Stimulated activated CD4-positive, alpha-beta T cell treated with anti-CD3 and anti-CD28 coated beads, Interleukin-12 subunit alpha, Interleukin-12 subunit beta, amount 100 ng/mL, for 24 hours (primary cell): ENCODE measurements at places on chromosomes 16 and 17.

DNA sequence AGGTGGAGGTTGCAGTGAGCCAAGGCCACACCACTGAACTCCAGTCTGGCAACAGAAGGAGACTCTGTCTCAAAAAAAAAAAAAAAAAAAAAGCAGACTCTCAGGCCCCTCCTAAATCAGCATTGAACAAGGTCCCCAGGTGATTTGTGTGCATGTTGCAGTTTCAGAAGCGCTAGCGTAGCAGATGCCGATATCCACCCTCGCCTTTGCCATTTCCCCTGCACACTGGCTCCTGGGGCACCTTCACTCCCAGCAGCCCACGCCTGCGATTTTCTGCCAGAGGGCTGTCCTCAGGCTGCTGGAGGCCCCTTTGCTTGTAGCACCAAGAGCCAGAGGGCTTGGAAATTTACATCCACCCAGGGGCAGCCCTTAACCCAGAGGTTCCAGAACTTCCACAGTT is 95.6 kb downstream of the WSCD1 start:
- no peak for DNase-seq

DNA sequence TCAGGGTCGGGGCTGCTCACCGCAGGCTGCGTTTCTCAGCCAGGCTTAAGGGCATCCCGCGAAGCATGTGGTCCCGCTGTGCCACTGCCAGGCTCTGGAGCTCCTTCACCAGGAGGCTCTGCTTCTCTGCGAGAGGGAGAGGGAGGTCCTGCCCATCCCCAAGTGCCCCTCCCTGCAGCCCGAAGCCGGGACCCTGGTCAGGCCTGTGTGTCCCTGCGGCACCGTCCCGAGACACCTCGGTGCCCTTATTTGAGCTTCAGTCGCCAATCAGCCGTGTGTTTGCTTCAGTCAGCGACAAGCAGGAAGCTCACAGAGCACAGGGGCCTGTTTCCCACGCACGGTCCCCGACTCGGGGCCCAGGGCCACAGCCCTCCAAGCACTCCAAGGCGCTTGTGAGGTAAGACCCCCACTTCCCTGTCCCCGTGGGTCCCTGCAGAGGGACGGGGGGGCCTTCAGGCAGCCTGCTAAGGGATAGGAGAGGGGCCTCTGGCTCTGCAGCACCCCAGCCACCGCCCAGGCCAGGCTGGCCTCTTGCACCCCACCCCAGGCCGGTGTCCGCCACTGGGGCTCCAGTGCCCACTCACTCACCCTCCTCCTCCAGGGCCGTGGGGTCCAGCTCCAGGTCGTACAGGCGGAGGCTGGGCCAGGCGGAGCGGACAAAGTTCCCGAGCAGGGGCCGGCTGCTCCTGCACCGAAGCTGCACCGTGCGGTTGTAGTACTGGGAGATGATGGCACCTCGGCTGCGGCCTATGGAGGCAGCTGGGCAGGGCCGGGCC is 3.2 kb downstream of the TMC6 start:
- DNase-seq: no peak

DNA sequence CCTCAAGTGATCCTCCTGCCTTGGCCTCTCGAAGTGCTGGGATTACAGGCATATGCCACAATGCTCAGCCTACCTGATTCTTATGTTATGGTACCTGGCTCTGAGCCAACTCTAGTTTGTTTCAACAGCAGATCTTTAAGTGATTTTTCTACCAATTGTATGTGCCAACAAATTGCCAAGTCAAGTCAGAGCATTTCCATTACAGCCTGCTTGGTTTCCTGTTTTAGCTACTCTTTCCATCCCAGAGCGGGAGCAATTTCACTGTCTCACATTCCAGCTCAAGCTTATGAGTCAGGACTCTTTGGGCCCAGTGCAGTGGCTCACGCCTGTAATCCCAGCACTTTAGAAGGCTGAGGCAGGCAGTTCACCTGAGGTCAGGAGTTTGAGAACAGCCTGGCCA is 30.8 kb upstream of the RBBP6 start:
- no peak for DNase-seq

GRCh38 chr16:51062039-51062438 is 89.0 kb downstream of the SALL1 start:
- DNase-seq: no peak

DNA sequence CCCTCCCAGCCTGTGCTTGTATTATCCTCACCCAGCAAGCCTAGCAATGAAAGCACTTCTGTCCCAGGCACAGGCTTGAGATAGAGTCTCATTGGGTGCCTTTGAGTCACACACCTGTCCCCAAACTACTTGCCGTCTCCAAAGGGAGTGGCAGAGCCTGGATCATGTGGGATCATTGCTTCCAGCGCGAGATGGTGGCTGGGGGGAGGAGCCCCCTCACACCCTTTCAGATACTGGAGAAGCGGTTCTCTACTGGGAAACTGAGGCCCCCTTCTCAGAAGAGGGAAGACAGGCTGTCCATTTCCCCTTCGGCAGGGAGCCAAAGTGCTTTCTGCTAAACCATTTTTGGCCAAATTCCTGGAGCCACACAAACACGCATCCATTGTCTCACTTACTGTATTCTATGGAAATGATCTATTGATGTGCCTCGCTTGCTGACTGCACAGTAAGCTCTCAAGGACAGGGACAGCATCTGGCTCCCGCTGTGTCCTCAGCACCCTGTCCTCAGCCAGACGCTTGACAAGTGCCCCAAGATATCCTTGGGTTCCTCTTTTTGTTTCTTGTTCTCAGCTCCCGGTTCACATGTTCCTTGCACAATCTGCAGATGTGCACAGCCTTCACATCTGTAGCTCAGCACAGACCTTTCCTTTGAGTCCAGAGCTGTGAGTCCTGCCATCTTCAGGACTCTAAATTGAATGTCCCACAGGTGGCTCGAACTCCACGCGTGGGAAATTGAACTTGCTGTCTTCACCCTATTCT is 26.0 kb upstream of the DLX3 start:
- no peak for DNase-seq

- DNase-seq: no peak
Observed at GRCh38 chr16:50460538-50461399, 87.4 kb upstream of the NKD1 start.

- DNase-seq: no peak
Observed at GRCh38 chr16:75733305-75734211, 7.3 kb upstream of the CPHXL start.

DNA sequence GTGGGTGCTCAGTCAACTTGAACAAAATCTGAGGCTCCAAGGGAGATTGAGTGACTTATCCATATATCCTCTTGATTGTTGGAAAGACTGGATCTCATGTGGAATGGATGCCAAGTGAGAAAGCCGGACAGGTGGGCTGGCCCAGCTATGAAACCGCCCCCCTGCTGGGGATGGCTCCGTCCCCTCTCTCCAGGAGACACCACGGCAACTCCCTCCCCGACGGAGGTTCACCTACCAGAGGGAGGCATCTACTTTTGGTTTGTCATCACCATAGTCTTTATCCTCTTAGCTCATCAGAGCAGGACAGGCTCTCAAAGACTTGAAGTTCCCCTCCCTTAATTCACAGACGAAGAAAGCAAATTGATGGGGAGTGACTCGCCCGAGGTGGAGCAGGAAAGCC is 1.8 kb upstream of the ALG1 start:
- DNase-seq: no peak

DNA sequence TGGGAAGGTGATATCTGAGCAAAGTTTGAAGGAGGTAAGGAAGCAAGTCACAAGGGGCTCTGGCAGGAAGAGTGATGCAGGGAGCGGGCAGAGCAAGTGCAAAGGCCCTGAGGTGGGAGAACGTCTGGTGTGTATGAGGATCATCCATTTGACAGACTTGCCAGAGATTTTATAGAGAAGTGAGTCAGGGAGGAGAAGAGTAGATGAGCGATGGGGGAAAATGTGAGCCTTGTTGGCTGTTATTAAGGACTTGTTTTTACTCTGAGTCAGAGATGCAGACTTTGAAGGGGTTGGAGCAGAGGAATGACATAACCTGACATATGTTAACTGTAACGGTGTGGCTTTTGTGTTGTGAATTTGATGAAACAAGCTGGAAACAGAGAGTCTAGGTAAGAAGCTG is 3.5 kb upstream of the CLEC10A start:
- DNase-seq: no peak

DNA sequence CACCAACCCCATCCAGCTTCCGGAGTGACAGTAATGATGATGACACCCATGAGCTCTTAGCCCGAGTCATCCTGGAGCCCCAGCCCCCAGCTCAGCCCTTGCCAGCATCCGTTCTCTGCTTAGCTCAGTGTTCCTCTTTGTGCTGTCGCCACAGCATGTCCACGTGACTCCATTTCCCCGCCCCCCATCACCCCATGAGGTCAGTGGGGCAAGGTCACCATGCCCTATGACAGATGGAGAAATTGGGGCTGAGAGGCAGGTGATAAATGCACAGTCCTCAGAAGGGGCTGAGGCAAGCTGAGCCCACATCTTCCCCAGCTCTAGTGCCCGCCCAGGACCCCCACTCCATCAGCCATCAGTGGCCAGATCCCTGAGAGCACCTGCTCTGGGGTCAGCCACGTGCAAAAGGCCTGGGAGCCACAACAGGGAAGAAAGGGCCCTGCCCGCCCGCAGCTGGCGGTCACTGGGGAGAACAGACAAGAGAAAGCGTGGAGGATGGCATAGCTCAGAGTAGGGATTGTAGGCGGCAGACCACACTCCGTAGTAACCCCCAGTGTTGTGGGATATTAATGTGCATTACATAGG is 17.1 kb downstream of the ITGB4 start:
- DNase-seq: no peak

DNA sequence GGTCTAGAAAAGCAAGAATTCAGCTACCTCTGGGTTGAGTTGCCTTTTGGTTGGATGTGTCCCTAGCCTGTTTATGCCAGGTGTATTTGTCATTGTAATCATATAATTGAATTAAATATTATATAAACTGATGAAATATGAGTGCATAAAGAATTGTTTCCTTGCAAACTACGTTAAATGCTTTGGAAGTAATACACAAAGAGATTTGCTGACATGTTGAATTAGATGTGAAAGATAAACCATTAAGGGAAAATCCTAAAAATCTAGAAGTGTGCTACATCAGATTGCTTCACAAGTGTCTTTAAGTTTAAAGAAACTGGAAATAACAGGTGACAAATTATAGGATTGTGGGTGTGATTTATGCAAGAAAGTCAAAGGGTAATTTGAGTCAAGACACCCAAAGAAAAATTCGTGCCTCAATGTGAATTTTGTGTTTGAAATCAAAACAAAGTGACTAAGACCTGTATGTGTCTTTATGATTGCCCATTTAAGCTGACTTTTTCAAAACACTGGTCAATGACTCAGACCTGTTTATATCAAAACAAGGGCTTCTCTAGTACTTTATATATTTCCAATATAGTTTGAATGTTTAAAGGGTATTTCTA is 5.1 kb upstream of the PYY start:
- DNase-seq: no peak

DNA sequence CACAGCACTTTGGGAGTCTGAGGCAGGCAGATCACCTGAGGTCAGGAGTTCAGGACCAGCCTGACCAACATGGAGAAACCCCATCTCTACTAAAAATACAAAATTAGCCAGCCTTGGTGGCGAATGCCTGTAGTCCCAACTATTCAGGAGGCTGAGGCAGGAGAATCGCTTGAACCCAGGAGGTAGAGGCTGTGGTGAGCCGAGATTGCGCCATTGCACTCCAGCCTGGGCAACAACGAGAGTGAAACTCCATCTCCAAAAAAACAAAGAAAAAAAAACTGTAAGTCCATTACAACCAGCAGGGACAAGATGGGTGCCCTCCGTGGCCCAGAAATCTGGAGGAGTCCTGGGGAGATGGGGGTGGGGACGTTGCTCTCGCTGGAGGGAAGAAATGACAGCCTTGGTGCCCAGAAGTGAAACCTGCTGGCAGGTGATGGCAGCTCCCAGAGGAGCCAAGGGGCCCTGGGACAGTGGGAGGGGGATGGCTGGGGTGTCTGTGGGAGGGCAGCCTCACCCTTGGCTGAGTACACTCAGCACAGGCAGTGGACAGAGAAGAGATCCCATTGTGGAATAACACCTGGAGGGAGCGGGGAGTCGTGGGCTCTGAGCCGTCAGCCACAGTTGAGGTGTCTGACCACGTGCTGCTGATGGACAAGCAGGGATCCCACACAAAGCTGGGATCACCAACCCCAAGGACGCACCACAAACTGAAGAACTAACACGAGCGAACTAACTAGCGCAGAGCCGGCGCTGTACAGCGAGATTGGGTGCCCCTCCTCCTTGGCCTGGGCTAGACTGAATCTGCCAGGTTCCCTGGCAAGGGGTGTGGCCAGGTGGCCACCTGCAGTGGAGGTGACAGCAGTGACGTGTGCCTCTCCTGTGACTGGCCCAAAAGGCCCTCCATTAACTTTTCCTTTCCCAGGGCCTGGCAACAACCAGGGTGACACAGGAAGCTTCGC is 46.9 kb upstream of the BAHCC1 start:
- DNase-seq: no peak

DNA sequence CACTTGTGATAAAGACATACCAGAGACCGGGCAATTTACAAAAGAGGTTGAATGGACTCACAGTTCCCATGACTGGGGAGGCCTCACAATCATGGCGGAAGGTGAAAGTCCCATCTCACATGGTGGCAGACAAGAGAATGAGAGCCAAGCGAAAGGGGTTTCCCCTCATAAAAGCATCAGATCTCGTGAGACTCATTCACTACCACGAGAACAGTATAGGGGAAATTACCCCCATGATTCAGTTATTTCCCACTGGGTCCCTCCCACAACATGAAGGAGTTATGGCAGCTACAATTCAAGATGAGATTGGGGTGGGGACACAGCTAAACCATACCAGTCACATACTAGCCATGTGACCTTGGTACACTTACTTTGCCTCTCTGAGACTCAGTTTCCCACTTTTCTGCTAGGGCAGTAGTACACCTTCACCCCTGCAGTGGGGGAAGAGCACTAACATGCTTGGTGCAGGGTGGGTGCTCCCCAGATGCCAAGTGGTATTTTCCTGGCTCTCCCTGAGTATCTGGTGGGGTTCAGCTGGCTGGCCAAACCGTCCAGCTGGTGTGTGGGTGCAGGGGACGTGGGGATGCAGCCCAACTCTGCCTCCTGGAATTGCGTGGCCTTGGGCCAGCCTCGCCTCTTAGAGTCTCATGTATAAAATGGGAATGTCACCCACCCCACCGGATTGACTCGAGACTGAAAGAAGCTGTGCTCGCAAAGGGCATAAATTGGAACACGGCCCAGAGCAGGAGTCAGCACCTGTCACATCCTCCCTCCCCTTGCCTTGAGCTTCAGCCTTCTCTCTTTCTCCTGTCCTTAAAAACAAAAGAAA is 364.1 kb downstream of the CPPED1 start:
- no peak for DNase-seq
